ENCODE measurements at places on chromosomes 7 and 10.

- DNase-seq: no peak
Observed at GRCh38 chr7:2093215-2093842, 139.4 kb downstream of the MAD1L1 start.

DNA sequence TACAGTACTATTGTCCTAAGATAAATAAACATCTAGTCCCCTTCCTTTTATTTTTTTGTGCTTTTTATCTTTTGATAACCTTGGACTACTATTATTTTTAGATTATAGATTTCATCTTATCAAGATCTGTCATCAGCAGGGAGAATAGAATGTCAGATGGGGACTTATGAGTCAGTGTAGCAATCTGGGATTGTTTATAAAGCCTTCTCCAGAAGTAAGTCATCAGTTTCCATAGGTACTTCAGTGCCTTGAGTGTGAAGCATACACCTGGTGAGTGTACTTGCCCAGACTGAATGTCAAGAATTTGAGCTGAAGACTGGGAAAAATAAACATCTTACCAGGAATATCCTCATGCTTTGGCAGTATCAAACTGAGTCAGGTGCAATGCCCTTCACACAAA, 2.1 kb downstream of the CASD1 start:
- no peak for DNase-seq

DNA sequence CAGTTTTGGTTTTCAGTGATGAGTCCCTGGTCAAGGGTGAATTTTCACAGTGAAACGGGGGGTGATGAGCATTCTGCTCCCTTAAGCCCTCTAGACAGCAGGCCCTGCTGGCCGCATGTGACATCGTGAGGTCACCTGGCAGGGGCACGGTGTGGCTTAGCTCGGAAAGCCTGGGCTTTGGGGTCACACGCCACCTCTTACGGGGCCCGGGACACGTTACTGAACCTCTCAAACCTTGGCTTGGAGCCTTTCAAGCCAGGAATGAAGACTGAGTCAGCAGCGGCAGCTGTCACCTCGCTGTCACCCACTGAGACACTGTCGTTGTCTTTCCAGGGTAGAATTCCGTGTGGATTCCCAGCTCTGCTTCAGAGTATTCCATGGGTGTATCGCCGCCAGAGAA, 4.1 kb downstream of the GET4 start:
- DNase-seq: no peak

DNA sequence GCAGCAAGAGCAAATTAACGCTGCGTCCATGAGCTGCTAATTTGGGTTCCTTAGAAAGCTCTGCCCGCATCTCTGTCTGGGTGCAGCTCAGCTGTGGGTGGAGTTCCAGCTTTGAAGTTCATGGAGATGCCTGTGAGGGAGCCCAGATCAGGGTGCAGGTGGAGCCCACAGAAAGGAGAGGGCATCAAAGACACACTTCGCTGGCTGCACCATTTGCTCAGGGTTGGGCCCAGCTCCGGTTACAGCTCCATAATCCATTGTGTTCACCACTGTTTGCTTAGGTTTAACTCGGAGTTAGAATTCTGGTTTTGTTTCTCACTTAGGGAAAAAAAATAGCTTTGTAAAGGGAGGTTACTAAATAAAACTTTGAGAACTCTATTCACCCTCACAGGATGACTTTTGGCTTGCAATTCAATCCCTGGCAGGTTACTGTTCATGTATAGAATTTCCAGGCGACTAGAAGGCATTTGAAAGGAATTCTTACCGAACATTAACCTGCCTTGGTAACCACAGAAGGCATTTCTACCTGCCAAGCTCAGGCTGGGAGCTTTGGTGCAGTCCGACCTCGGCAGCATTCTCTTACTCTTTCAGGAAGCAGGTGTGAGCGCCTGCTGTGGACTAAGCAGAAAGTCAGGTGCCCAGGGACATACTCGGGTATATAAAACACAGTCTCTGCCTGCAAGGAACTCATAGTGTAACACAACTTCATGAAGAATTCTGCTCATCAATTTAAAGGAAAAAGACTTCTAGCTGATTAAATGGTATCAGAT, 179.5 kb upstream of the RNF32 start:
- DNase-seq: no peak

- DNase-seq: no peak
Observed at GRCh38 chr10:117960345-117960935, 86.3 kb downstream of the RAB11FIP2 start.

DNA sequence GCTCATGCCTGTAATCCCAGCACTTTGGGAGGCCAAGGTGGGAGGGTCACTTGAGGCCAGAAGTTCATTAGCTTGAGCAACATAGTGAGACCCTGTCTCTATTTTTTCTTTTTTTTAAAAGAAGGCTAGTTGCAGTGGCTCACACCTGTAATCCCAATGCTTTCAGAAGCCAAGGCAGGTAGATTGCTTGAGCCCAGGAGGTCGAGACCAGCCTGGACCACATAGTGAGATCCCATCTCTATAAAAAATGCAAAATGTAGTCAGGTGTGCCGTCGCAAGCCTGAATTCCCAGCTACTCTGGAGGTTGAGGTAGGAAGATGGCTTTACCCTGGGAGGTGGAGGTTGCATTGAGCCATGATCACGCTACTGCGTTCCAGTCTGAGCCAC, 7.5 kb downstream of the NYAP1 start:
- DNase-seq: no peak

DNA sequence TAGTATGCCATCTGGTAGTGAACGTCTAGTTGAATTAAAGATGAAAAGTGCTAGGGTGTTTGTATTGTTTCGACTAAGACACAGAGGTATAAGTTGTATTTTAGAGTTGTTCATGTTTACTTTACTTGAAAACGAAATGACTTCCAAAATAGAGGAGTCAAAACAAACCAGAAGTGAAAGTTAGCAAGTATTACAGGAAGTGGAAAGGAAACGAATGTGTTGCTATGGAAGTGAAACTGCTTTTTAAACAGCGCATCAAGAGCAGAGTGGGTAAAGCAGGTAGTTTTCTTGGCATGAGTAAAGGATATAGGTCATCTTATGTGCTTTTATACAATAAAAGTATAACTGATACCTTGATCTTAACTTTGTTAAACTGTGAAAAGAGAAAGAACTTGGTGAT, 20.0 kb upstream of the GALNTL5 start:
- peak; percentile 58 for DNase-seq

- DNase-seq: peak; percentile 62
Observed at GRCh38 chr7:108454674-108455550, 1.3 kb downstream of the NRCAM start.

- no peak for DNase-seq
Observed at GRCh38 chr10:4079803-4080202, 294.8 kb upstream of the KLF6 start.

DNA sequence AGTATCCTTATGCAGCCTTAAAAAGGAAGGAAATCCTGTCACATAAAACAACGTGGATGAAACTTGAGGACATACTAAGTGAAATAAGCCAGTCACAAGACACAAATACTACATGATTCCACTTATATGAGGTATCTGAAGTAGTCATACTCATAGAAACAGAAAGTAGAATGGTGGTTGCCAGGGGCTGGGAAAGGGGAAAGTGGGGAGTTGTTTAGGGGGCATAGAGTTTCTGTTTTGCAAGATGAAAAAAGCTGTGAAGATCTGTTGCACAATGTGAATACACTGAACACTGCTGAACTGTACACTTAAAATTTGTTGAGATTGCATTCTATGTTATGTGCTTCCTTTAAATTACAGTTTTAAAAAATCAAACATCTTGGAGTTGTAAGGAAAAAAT, 2.9 kb downstream of the NUP205 start:
- DNase-seq: no peak

GRCh38 chr7:97499204-97499603, 232.7 kb upstream of the TAC1 start:
- DNase-seq: peak; percentile 54

DNA sequence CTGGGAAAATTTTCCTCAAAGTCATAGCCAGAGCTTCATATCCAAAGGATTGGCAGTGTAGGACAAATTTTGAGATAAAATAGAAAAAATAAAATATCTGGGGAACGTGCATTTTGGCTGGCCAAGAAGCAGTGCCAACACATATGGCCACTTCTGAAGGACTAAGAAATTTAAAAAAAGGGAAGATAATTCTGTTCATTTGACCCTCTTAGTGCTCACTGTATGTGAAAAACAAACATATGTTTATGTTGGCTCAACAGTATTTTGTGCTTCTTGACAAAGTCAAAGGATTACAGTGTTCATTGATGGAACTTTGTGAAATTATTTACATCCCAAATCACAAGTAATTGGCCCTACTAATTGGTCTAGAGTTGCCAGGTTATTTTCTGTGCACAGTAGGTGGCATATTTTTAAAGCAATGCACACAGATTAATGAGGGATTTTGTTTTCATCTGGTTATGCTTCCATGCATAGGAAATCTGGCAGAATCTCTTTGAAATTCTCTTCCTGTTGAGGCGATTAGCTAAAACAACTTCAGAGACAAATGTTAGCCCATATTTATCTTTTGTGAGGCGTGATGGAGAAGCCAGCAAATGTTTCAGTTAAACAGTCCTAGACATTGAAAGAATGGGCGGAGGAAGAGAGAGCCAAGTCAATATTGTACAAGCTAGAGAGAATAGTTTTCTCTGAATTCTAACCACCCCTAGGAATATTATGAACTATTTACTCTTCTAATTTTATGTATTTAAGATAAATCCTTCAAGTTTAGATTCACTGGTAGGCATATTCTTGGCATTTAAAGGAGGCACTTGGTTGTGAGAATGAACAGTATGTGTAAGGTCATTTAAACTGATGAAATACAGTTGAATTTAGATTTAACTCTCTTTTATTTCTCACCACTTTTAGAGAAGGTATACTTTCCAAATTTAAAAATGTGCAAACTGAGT, 237.7 kb upstream of the MBL2 start:
- DNase-seq: no peak

DNA sequence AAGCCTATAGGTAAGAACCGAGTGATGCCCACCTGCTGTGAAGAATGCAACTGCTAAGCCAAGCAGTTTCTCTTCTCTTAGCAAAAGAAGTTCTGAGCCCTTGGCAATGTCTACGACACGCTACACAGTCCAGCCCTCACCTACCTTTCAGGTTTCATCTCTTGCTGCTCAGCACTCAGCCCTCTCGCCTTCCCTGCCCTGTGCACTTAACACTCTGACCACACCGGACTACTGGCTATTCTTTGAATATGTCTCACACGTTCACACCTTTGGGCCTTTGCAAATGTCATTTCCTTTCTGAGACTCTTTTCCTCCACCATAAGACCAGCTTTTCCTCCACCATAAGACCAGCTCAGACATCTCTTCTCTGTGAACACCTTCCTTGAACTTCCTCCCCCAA, 67.0 kb upstream of the ITGB1 start:
- DNase-seq: no peak

DNA sequence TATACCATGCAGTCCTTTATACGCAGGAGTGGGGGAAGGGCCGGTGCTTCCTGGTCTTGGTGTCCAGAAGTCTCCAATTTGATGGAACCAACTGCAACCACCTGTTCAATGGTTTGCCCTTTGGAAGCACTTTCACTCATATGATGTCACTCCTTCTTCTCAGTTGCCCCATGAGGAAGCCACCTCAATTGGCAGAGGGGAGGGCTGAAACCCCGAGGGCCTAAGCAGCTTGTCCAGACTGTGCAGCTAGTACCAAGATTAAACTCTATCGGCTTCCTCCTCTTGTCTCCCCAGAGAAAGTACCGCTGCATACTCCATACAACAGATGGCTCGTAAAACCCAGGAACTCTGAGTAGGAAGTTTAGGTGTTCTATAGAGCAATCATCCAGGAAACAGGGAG, 789.4 kb downstream of the TYW1 start:
- no peak for DNase-seq

DNA sequence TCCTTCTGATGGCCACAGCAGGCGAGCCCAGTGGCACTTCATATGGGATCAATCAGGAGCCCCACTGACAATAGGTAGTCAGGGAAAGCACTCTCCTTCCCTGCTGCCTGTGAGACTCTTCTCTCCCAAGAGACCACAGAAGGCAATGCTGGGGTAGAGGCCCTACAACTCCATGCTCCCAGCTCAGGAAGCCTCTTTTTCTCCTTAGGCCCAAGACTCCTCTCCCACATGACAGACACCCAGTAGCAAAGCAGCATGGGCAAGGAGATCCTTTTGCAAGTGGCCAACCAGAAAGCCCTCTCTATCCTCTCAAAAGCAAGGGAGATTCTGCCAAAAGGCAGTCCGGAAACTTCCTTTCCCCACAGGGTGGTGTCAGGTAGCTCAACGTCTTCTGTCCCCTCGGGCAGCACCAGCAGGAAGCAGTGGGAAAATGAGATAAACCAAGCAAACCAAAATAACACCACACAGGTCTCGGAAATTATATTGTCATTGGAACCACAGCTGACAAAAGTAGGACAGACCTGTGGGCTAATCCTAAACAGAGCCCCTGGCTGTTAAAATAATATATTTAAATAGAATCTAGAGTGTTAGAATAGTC, 172.7 kb upstream of the GDF10 start:
- DNase-seq: no peak

DNA sequence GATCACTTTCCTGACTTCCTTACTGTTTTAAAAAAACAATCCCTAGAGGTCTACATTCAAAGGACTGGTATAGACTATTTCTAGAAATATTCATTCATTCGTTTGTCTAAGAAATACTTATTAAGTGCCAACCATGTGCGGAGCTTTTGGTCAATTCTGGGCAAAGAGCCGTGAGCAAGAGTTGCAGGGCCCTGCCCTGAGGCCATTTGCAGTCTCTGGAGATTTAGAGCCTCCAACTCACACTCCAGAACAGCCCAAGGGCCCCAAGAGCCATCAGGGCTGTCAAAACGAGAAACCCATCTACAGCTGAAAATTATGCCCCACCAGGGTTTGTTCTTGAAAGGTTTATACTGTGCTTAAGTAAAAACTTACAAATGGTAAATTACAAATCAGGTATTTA, 16.2 kb downstream of the WDR91 start:
- no peak for DNase-seq

GRCh38 chr10:1287487-1287886, 231.3 kb downstream of the WDR37 start:
- no peak for DNase-seq

Measured in GM13976 (cell line).